ENCODE measurements at places on chromosomes 3 and 15.

- no peaks in the 10 kb centered on the region for H3K4me1 ChIP-seq
- no peaks in the 10 kb centered on the region for H3K36me3 ChIP-seq
- no peak for DNase-seq
- H3K27me3 ChIP-seq = no peaks in the 10 kb centered on the region
Measured at GRCh38 chr3:184761075-184761841, 49.4 kb upstream of the MAGEF1 start.

DNA sequence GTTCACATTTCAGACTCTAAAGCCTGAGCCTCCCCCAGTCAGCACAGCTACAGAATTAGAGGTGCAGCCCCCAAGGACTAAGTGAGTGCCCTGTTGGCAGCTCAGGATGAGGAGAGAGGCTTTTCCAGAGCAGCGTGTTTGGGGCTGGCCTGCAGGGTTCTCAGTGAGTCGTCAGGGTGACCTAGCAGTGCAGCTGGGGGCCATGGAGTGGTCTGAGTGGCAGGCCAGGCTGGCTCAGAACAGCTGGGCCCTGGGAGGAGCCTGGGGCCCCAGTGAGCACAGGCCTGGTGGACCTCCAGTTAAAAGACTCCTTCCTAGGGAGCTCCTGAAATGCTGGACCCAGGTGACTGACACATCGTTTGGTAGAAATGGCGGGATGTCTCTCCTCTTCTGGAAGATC, 108.3 kb downstream of the SLC49A4 start:
- H3K4me3 ChIP-seq = no peak overlapping the region
- no peaks in the 10 kb centered on the region for H3K27me3 ChIP-seq
- no peaks in the 10 kb centered on the region for H3K4me1 ChIP-seq
- DNase-seq = no peak
- no peak overlapping the region for H3K27ac ChIP-seq
- H3K36me3 ChIP-seq = no peaks in the 10 kb centered on the region

DNA sequence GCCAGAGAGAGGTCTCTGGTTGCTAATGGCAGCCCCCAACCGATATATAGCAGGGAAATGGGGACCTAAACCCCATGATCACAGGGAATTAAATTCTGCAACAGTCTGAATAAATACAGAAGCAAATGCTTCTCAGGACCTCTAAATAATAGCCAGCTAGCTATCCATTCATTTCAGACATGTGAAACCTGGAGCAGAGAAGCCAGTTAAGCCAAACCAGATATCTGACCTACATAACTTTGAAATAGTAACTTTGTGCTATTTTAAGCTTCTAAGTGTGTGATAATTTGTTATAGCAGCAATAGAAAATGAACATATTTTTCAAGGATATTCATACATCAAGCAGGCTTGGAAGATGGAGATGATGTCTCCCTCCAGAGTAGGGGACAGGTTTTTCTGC, 1062.9 kb upstream of the CADM2 start:
- no peak overlapping the region for H3K27ac ChIP-seq
- no peaks in the 10 kb centered on the region for H3K4me1 ChIP-seq
- no peaks in the 10 kb centered on the region for H3K36me3 ChIP-seq

DNA sequence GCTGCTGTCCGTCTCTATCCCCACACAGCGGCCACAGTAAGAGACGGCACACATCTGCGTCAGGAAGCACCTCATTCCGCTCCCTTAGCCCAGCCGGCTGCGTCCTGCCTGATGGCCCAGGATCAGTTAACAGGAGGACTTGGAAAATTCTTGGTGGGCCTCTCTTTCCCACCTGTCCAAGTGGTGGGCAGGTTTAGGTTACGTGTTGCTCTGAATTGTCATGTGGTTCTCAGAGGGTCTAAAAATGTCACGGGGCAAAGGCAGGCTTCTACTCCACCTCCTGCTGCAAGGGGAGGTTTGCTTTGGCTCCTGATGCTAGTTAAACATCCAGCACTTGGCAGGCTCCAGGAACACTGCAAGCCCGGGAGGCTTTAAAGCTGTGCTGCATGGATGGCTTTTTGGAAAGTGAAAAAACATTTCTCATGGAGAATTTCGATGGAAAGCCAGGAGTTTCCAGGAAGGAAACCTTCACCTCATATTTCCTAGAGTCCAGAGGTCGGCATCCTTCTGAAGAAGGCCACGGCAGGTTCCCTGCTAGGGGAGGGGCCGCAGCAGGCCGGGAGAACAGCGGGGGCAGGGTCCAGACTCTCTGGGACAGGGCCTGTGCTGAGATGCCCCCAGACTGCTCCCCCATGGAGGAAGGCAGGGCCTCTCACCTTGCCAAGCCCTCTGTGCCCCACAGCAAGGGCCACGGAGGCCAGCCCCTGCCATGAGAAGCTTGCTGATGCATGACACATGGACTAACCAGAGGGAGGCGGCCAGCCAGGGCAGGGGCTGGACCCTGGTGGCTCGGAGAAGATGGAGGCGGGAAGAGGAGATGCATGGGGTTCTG, 10.8 kb downstream of the CTSH start:
- no peak for DNase-seq
- peaks cover 3% of the 10 kb centered on the region for H3K4me1 ChIP-seq
- peak overlapping the region; percentile 16 for H3K4me3 ChIP-seq

GRCh38 chr15:42046597-42046996, 25.8 kb upstream of the PLA2G4E start:
- no peaks in the 10 kb centered on the region for H3K27me3 ChIP-seq
- no peak overlapping the region for H3K27ac ChIP-seq
- no peak overlapping the region for H3K4me3 ChIP-seq
- DNase-seq = peak; percentile 12
- no peaks in the 10 kb centered on the region for H3K4me1 ChIP-seq
- no peaks in the 10 kb centered on the region for H3K36me3 ChIP-seq

DNA sequence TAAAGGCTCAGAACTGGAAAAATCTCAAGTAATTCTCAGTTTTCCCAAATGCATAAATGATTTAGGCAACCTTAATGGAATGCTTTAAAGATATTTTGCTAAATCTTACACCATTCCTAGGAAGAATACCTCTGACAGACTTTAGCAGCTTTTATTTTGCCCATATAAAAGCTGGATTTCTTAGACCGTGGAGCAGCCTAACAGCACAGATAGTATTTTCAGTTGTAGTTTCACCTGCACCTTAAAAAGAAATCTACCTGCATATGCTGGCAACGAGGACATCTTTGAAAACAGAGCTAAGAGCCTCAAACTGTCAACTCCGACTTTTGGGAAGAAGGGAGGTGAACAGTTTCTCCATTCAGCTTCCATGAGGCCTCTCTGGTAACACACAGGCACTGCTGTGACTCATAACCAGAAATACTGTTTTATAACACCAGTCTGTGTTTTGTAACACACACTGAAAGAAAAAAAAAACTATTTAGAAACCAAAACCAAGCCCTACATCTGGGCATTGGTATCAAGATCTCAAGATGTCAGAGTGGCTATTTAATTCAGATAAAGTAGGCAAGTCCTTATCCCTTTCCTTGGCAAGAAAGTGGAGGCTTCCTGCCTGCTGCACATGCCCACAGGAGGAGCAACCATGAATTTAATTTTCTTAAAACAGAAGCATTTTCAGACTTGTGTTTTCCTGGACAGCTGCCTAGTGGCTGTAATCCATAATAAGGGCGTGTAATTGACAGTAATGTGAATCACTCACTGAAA, 181.5 kb upstream of the ICE2 start:
- H3K4me3 ChIP-seq = peak overlapping the region; percentile 30
- DNase-seq = peak; percentile 66
- peak overlapping the region; percentile 57 for H3K27ac ChIP-seq
- H3K4me1 ChIP-seq = peaks cover 7% of the 10 kb centered on the region
- no peaks in the 10 kb centered on the region for H3K36me3 ChIP-seq
- no peaks in the 10 kb centered on the region for H3K27me3 ChIP-seq

DNA sequence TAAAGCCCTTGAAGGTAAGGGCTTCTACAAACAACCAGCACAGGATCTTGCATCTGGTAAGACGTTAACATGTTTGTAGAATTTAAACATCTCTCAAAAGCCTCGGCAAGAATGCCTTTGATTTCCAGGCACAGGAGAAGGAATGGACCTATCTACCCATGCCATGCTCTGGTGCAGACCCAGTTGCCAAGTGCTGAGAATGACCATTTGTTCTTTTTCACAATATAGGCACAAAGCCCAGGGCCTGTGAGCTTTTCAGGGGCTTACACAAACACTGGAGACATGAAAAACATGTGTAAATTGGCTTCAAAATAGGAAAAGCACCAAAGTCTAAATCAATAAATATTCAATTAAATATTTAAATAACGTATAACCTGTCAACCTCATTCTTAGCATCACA, 266.9 kb upstream of the TTC14 start:
- no peak overlapping the region for H3K4me3 ChIP-seq
- no peaks in the 10 kb centered on the region for H3K4me1 ChIP-seq
- H3K27me3 ChIP-seq = no peaks in the 10 kb centered on the region

GRCh38 chr3:152296971-152297370, 28.2 kb downstream of the MBNL1 start:
- no peaks in the 10 kb centered on the region for H3K36me3 ChIP-seq
- H3K27me3 ChIP-seq = no peaks in the 10 kb centered on the region
- no peak for DNase-seq
- H3K4me3 ChIP-seq = no peak overlapping the region

- peaks cover 46% of the 10 kb centered on the region for H3K36me3 ChIP-seq
- no peak overlapping the region for H3K27ac ChIP-seq
- no peaks in the 10 kb centered on the region for H3K27me3 ChIP-seq
- DNase-seq = no peak
- no peaks in the 10 kb centered on the region for H3K4me1 ChIP-seq
- H3K4me3 ChIP-seq = no peak overlapping the region
Measured at GRCh38 chr3:47715928-47716327, 65.8 kb downstream of the SMARCC1 start.

GRCh38 chr15:99053380-99054024, 45.9 kb upstream of the PGPEP1L start:
- no peak overlapping the region for H3K4me3 ChIP-seq
- no peak for DNase-seq
- H3K27me3 ChIP-seq = no peaks in the 10 kb centered on the region
- H3K36me3 ChIP-seq = no peaks in the 10 kb centered on the region
- no peak overlapping the region for H3K27ac ChIP-seq

GRCh38 chr15:51267051-51267702, 71.2 kb downstream of the CYP19A1 start:
- H3K4me3 ChIP-seq = peak overlapping the region; percentile 56
- DNase-seq = no peak
- H3K27ac ChIP-seq = peak overlapping the region; percentile 31
- no peaks in the 10 kb centered on the region for H3K36me3 ChIP-seq
- peaks cover 3% of the 10 kb centered on the region for H3K4me1 ChIP-seq
- no peaks in the 10 kb centered on the region for H3K27me3 ChIP-seq

DNA sequence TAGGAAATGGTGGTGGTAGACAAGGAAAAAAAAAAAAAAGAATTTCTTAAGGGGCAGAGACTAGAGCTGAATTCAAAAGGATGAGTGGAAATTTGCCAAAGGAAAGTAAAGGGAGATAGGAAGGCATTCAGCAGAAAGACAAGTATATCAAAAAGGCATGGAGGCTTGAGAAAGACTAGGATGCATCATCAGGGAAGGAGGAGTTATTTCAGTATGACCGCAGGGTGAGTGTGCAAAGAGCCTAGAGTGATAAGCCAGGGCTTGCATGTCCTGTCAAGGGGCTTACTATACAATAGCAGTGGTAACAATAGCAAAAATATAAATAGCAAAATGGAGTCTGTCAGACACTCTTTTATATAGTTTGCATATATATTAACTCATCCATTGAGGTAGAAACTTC, 112.0 kb downstream of the FRMD4B start:
- no peaks in the 10 kb centered on the region for H3K27me3 ChIP-seq
- no peak for DNase-seq
- H3K27ac ChIP-seq = no peak overlapping the region
- no peaks in the 10 kb centered on the region for H3K4me1 ChIP-seq

DNA sequence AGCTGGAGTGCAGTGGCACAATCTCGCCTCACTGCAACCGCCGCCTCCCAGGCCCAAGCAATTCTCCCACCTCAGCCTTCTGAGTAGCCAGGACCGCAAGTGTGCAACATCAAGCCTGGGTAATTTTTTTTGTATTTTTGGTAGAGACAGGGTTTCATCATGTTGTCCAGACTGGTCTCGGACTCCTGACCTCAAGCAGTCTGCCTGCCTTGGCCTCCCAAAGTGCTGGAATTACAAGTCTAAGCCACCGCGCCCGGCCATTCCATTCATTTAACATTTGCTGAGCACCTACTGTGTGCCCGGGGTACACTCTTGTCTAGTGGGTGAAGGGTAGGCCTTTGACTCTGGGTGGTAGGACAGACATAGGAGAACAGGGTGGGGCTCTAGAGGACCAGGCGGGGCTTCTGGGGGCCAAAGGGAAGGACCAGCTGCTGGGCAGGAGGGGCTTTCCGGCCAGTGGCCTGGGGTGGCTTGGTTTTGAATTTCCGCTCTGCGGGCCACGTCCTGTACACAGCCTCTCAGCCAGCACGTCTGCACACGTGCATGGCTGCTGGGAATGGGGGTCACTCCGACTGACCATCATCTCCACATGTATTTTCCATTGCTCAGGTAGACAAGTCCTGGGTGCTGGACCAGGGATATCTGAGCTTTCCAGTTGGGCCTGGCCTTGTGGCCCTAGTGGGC, 2.4 kb downstream of the SLC38A3 start:
- no peak overlapping the region for H3K27ac ChIP-seq
- no peak for DNase-seq
- H3K27me3 ChIP-seq = no peaks in the 10 kb centered on the region
- H3K4me1 ChIP-seq = peaks cover 15% of the 10 kb centered on the region

- H3K4me3 ChIP-seq = no peak overlapping the region
- H3K36me3 ChIP-seq = no peaks in the 10 kb centered on the region
- no peaks in the 10 kb centered on the region for H3K27me3 ChIP-seq
- no peaks in the 10 kb centered on the region for H3K4me1 ChIP-seq
Measured at GRCh38 chr3:46435081-46435726, 28.1 kb downstream of the CCRL2 start.

GRCh38 chr3:145843561-145843960, 317.4 kb downstream of the PLOD2 start:
- H3K27me3 ChIP-seq = no peaks in the 10 kb centered on the region
- H3K4me3 ChIP-seq = no peak overlapping the region
- no peak overlapping the region for H3K27ac ChIP-seq
- DNase-seq = no peak
